ENCODE measurements at places on chromosomes 2 and 18.

DNA sequence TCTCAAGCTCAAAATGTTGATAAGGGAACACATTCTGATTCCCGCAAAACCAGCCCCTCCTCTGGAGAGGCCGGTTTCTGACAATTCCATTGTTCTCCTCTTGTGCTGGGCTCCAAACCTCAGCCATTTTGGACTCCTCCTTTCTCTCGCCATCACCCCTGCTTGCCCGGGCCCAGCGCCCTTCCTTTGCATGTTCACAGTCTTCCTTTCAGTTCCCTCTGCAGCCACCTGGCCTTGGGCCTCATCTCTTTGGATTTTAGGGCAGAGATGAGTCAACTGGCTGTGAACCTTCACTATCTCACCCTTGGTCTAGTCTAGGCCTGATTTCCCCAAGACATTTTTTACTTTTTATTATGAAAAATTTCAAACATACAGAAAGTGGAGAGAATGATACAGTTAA lies 155.9 kb upstream of the MAP3K20 start:
- peak; percentile 71 for DNase-seq

- no peak for DNase-seq
These were observed 171.2 kb upstream of the GLI2 start for GRCh38 chr2:120564213-120565094.

- DNase-seq, result peak; percentile 18
These were observed 69.5 kb downstream of the ANTXR1 start for GRCh38 chr2:69082430-69082997.

- DNase-seq, result no peak
These were observed 82.0 kb downstream of the GPD2 start for GRCh38 chr2:156518138-156518537.

DNA sequence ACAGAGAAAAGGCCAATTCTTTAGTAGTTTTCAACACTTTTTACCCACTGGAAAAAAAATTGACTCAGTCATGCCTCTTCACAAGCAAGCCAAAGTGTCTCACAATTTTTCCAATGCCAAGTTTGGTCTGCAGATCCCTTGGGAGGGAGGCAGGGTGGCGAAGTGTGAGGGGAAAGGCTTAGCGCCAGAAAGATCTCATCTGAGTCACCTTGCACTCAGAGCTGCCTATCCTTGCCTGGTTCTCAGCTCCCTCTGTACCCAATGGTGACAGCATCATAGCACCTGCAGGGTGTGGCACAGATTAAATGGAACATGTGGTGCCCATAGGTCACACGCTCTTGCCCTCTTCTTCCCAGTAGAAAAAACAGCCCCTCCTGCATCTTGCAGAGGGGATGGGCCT lies 55.2 kb upstream of the GYPC start:
- DNase-seq, result no peak

- peak; percentile 82 for DNase-seq
These were observed 60.7 kb downstream of the CXCR4 start for GRCh38 chr2:136057023-136057801.

GRCh38 chr18:37332628-37333420 lies 232.8 kb downstream of the CELF4 start:
- no peak for DNase-seq

DNA sequence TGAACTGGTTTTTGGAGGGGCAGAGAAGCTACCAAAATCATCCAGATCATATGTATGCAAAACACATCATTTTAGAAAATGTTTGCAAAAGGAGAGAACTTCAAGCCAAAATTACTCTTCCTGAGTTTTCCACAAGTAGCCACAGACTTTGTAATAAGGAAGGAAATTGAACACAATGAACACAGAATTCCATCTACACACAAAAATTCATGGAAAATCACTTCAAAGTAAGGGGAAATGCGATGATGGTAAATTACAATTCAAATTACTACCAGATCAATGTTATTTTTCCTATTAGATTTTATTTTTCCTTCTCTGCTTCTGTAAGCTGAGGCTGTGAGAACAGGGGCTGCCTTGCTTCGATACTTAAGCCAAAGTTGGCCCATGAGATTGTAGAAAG lies 172.1 kb upstream of the ARL4C start:
- DNase-seq, result no peak

DNA sequence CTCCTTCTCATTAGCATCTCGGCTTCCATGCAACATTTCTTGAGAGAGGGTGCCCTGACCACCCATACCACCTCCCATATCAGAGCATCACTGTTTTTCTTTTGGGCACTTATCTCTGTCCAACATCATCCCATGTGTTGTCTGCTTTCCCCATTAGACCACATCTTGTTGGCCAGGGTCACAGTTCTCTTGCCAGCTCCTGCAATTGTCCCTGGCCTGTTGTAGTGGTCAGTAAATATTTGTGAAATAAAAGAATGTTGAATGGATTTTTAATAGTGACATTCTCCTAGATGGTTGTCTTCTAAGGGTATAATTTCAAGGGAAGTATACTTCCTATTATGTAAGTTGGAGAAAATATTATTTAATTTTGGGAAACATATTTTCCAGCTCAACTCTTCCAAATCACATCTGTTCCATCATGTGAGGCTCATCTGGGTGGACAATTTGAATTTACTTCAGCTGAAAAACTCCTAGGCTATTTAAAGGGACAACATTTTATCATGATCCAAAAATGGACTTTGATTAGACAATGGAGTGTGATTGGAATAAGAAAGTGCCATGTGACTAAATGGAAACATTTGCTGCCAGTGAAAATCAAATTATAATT lies 83.0 kb downstream of the MOGAT1 start:
- no peak for DNase-seq

DNA sequence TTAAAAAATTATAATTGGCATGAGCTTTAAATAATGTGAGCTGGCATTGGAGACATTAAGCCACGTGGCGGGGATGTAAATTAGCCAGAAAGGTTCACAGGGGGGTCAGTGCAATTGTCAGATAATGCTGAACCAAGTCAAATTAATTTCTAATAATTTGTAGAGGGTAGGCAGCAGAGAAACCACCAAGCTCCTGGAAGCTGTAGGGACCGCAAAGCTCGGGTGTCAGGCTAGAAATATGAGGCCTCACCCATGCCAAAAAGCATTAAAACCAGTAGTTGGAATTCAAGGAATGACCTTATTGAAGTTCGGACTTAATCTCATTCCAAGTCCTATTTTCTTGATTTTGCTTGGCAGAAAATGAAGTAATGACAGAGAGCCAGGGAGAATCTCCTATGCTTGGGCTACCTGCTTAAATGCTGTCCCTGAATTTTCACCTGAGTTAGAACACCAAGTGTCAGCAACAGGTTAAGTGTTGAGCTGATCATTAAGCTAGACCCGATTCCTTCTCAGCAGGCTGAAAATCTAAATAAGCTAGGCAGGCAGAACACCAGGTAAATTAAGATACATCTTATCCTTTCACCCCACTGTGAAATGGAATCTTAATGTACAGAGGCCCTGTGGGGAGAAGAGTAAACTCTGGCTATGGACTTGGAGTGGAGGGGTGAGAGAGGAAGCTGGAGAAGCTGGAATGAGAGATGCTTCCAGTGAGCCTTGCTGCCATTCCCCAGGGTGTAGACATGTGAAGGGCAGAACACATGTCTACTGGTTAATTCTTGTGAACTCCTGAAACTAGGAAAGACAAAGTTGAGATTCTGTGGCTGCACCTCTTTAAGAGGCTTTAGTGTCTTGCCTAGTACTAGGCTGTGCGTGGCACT lies 520.0 kb downstream of the SLC4A3 start:
- DNase-seq, result no peak

DNA sequence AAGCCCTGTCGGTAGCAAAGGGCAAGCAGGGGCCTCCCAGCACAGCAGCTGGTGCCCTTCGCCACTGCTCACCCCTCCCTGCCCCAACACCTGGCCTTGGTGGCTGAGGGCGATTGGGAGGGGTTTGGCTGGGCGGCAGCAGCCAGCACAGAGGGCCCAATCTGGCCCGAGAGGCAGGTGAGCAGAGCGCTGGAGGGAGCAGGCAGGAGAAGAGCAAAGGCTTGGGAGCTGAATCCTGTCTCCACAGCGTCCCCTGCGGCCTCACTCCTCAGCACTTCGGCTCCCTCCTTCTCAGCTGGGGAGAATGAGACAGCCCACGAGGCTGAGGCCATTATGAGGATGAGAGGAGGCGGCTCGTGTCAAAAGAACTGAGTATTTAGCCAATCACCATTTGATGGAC lies 74.9 kb upstream of the TAF1B start:
- DNase-seq, result no peak

- no peak for DNase-seq
These were observed 246.9 kb downstream of the LDLRAD4 start for GRCh38 chr18:13465476-13465875.
